ENCODE measurements at places on chromosomes 6 and 20.
A peak's percentile ranks its signal among the peaks of the same experiment; 100 is the strongest.

GRCh38 chr6:21327326-21328112, 266.0 kb upstream of the SOX4 start:
- no peak for DNase-seq

DNA sequence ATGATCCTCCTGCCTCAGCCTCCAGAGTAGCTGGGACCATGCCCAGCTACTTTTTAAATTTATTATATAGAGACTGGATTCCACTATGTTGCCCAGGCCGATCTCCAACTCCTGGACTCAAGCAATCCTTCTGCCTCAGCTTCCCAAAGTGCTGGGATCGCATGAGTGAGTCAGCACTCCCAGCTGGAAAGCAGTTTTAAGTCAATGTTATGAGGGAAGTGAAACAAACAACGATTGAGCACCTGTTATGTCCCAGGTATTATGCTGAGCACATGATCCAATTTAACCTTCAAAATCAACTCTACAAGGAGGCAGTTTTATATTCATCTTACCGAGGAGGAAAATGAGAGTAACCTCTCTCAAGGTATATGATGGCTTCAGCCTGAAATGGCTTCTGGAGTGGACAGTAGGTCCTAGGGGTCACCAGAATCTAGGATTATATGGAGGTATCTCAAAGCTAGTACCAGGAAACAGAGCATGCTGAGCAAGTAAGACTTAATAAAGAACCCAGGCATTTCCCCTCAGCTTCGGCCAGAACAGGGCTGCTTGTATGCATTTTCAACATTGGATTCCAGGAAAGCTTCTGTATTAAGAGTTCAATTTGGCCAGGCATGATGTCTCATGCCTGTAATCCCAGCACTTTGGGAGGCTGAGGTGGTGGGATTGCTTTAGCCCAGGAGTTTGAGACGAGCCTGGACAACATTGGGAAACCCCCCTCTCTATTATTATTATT, 55.0 kb downstream of the EDN1 start:
- DNase-seq = no peak

DNA sequence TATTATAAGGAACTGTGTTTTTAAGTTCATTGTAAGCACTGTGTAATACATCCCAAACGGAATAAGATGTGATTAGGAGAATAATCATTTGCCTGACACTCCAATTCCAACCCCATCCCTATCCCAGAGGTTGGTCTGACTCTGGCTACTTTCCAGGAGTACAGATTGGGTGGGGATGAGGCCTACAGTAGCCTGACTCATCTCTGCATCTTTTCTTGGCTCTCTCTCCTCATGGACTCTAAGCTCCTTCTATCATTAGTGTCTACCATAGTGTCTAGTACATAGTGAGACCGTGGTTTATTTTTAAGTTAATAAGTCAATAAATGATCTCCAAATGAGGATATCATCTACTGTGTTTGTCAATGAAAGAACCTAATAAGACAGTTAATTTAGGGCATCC, 92.2 kb upstream of the CNKSR3 start:
- no peak for DNase-seq

DNA sequence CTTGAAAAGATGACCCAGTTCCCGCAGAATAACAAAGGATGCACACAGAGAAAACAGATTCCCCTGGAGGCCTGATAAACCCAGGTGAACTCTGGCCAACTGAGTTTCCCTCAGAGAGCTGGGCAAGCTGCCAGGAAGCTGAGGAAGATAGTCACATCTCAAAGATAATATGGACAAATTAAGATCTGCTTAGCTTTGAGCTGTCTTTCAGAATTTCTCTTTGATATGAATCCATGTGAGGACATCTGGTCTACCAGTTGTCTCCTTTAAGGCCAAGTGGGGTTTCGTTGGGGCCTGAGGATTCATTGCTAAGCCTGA, 59.5 kb downstream of the ID4 start:
- peak; percentile 12 for DNase-seq

DNA sequence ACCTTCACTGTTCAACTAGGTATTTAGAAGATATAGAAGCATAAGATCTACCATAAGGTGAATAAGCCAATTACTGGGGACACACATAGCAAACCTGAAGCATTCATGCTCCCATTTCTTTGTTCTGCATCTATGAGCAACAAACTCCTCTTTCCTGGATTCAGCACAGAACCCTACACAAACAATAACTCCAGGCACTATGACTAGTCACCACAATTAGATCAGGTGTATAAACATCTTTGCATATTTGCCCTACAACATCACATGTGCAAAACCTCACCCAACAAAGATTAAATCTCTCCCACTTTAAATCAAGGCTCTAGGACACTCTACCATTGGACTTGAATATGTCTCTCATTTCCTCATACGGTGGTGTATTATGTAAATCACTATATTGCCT, 652.3 kb downstream of the EPHA7 start:
- no peak for DNase-seq

DNA sequence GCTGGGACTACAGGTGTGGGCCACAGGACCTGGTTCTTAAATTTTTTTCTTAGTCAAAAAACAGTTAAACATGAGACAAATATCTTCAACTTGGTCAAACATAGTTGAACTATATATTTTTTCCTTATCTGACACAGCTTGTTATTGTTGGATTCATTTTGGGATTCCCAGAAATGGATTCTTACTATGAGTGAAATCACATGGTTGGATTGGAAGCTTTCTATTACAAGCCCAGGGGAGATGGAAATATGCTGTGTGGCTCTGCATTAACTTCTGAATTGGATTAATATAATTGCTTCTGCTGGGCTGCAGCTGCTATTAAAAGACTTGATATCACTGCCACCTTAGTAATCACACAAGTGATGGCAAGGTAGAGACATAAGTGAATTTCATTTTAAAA, 126.4 kb upstream of the DUSP22 start:
- DNase-seq = no peak

GRCh38 chr6:71367756-71368155, 79.1 kb downstream of the OGFRL1 start:
- no peak for DNase-seq

DNA sequence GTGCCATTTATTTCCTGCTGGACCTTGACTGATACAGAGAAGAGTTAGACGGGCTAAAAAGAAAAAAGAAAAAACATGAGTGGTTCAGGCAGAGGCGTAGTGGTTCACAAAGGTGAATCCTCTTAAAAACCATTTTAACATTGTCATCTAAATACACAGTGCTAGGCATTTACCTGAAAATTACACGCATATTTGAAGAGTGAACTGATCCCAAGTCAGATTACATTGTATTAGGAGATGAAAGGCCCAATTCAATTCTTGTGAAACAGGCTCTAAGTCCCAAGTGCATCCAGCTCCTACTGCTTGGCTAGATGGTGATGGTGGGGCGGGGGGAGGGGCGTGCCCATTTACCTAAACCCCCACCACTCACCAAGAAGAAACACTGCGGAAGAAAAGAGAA, 46.7 kb upstream of the ATXN1 start:
- no peak for DNase-seq

DNA sequence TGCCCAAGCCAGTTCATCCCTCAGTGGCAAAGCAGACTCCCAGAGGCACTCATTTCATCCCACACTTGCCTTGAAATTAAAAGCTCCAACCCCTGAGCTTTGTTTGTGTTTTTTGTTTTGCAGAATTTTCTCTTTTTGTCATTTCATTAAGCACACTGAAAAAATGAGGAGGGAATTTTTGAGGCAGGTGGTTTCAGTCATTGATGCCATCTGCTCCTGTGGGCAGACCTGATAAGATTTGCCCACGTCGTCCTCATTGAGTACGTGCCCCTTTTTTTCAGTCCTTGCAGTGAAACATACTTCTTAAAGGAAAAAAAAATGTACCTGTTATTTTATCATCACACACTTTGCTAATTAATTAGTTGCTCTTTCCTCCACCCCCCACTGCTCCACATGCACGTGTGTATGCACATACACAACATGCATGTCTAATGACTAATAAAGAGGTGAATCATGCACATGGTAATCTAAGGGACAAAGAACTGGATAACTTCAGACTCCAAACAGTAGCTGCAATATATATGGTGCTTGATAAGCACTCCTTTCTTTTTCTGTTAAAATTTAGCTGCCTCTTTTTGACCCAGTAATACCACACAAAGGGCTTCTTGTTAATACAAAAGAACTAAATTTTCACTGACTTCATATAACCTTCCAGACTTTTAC, 102.1 kb upstream of the TMEM181 start:
- DNase-seq = no peak

DNA sequence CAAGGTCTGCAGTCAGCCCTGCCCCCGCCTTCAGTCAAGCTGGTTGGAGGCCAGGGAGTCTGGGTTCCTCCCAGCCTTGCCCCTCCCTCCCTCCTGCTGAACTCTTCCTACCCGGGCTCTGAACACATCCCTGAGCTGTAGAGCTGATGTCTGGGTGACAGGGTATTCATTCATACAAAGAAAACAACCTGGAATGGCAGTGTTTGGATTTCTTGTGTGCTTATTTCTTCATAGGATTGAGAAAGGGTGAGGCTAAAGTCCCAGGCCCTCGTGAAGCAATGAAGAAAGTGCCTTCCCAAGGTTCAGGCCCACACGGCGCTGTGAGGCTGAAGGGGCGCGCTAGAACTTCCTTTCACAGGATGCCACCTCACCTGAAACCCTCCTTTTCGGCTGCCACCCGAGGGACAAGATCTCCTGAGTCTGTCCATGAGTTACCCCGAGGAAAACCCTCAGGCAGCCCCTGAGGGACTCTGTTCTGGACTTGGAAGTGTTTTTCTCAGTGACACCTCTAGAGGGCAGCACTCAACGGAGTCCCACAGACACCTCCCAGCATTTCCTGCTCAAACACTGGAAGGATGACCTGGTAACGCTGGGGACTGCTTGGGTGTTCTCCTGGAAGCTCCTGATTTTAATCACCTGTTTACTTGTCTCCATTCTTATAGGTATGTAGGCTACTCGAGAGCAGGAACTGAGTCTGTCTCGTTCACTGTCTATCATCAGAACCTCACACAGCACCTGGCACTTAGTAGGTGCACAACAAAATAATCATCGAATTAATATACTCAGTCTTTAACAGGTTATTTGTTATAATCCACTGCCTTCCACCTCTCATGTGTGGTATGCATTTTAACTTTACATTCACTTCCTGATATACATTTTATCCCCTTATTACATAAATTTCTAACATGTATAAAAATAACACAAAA, 11.8 kb upstream of the GSTA1 start:
- peak; percentile 65 for DNase-seq

DNA sequence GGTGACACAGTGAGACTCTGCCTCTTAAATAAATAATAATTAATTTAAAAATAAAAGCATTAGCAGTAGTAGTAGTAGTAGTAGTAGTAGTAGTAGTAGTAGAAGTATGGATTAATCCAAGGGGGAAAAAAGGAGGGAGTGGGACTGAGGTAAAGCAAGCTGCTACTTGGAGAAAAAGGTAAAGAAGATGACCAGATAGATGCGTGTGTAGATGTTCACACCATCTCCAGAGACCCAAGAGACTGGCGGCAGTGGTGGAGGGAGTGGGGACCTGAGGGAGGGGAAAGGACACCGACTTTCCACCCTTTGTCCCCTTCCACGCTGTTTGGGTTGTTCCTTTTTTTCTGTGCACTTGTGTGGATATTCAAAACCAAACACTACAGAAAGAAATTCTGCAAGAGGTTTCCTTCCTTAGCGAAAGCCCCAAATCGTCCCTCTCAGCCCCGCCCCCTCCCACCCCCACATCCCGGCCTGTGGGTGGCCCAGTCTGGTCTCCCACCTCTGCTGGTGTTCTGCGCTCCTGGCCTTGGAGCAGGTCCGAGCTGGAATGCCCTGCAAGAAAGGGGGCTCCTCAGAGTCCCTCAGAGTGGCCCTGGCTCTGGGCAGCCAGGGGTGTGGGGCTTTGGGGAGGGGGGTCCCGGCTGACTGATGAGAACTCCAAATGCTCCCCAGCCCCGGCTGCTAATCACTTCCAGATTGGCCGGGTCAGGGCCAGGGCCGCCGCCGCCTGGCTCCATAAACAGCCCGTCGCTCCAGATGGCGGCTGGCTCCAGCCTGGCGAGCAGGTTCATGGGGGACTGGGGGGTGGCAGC, 60.2 kb downstream of the UBE2V1 start:
- peak; percentile 65 for DNase-seq

DNA sequence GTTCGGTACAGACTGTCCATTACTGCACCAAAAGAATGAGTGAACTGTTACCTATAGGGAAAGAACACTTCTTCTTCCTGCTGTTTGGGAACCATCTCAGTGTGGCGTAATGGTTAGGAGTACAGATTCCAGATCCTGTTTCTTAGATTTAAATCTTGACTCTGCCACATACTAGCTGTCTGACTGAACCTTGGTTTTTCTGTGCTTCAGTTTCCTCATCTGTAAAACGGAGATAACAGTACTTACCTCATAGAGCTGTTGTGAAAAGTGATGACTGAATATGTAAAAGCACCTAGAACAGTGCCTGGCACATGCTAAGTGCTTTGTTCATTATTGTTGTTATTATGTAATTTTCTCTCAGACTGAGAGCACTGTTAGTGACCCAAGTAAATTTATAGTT, 39.8 kb downstream of the STX11 start:
- DNase-seq = no peak

DNA sequence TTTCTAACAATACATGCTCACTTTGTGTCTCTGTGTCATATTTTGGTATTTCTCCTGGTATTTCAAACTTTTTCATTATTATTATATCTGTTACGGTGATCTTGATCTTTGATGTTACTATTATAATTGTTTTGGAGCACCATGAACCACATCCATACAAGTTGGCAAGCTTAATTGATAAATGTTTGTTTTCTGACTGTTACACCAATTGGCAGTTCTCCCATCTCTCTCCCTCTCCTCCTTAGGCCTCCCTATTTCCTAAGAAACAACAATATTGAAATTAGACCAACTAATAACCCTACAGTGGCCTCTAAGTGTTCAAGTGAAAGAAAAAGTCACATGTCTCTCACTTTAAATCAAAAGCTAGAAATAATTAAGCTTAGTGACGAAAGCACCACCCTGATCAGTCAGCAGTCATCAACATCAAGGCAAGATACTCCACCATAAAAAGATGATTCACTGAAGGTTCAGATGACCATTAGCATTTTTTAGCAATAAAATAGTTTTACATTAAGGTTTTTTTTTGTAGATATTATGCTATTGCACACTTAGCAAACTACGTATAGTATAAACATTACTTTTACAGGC, 61.5 kb downstream of the IBTK start:
- DNase-seq = no peak

GRCh38 chr6:112029045-112029822, 24.7 kb upstream of the CCN6 start:
- DNase-seq = peak; percentile 84

GRCh38 chr20:4711511-4711910, 10.2 kb upstream of the PRND start:
- DNase-seq = no peak
